AG04450 (cell line): ENCODE measurements at places on chromosomes 1 and 21.

DNA sequence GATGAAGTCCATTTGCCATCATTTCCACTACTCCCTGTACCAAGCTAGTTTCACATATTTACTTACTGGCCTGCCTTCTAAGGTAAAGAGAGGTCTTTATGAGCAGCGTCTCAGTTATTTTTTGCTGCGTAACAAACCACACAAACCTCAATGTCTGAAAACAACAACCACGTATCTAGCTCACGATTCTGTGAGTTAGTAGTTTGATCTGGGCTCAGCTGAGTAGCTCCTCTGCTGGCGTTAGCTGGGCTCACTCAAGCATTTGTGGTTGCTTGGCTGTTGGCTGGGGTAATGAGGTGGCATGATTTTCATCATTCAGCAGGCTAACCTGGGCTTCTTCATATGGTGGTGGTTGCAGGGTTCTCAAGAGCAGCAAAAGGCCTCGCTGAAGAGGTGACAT, 225.4 kb downstream of the FOXD2 start:
- DNase-seq: no peak

- no peak for DNase-seq
Observed at GRCh38 chr1:11414926-11415538, 63.9 kb upstream of the DISP3 start.

GRCh38 chr1:12145616-12146342, 21.0 kb upstream of the TNFRSF1B start:
- DNase-seq: no peak

GRCh38 chr1:101065575-101065974, 40.0 kb upstream of the DPH5 start:
- DNase-seq: no peak

GRCh38 chr1:243407284-243408018, 151.6 kb downstream of the SDCCAG8 start:
- no peak for DNase-seq

GRCh38 chr1:186295980-186296379, 79.1 kb downstream of the TPR start:
- DNase-seq: no peak

- no peak for DNase-seq
Observed at GRCh38 chr1:88462488-88463261, 221.4 kb upstream of the PKN2 start.

GRCh38 chr21:34939673-34940331, 109.3 kb downstream of the RUNX1 start:
- no peak for DNase-seq

GRCh38 chr1:74504125-74504932, 8.1 kb downstream of the LRRC53 start:
- DNase-seq: peak; percentile 13

- no peak for DNase-seq
Observed at GRCh38 chr1:41611932-41612450, 127.5 kb upstream of the EDN2 start.
